ENCODE measurements at places on chromosomes 5 and 9.

GRCh38 chr9:85061969-85062368 lies 392.4 kb downstream of the NTRK2 start:
- no peak for DNase-seq

- DNase-seq, result peak; percentile 15
Observed at GRCh38 chr5:9624196-9624947, 5.8 kb downstream of the TAS2R1 start.

DNA sequence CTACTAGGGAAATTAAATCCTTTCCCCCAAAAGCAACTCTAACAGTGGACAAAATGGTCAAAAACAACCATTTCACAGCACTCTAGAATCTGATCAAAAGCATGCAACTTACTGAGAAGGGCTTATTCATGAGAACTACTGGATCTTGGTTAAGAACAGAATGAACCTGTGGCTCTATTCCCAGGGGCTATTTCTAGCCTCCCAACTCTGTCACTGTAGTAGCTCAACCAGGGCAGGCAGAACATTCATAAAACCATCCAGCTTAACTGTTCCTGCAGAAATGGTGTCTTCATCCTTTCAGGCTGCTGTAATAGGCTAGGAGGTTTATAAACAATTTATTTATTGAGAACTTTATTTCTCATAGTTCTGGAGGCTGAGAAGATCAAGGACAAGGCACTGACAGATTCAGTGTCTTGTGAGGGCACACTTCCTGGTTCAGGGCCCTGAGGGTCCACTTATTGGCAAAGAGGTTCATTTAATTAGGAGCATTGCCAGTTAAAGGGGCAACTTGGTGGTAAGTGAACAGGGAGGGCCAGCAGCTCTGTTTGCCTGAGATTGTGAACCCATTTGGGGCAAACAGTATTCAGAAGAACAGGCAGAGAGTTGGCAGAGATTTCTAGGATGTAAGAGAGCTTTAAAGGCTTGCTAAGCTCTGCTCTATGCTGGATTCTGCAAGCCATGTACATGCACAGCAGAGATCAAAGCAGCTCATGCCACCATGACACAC lies 238.5 kb upstream of the FBXL7 start:
- DNase-seq, result no peak

DNA sequence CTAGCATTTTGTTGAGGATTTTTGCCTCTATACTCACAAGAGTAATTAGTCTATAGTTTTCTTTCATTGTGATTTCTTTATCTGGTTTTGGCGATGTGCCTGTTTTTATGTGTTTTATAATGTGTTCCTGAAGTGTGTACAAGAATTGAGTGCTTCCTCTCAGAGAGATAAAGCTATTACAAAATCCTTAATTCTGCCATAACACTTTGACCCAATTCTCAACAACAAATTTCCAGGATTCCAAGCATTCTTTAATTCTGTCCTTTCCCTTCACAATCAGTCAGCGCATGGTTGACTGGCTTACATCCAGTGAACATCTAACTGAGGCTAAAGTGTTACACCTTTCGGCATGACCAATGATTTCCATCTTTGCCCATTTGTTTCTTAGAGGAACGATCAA lies 282.9 kb upstream of the MVB12B start:
- peak; percentile 4 for DNase-seq

- no peak for DNase-seq
Observed at GRCh38 chr9:70566066-70566465, 151.6 kb upstream of the KLF9 start.

GRCh38 chr9:124220946-124221451 lies 36.8 kb upstream of the NEK6 start:
- DNase-seq, result peak; percentile 46

DNA sequence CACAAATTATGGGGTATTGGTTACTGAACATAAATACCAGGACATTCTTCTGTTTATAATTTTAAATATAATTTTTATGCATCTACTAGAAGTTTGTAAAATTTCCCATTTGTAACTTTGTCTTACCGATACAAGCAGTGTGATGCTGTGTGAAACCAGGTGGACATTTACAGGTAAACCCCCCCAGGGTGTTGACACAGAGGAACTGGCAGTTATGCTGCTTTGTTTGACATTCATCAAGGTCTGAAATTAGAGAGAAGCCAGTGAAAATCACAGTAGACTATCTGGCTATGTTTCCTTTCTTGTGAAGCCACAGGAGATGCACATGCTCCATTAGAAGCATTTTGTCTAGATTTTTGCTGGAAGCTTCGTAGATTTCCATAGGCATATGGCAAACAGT lies 190.9 kb downstream of the SLC12A2 start:
- no peak for DNase-seq

DNA sequence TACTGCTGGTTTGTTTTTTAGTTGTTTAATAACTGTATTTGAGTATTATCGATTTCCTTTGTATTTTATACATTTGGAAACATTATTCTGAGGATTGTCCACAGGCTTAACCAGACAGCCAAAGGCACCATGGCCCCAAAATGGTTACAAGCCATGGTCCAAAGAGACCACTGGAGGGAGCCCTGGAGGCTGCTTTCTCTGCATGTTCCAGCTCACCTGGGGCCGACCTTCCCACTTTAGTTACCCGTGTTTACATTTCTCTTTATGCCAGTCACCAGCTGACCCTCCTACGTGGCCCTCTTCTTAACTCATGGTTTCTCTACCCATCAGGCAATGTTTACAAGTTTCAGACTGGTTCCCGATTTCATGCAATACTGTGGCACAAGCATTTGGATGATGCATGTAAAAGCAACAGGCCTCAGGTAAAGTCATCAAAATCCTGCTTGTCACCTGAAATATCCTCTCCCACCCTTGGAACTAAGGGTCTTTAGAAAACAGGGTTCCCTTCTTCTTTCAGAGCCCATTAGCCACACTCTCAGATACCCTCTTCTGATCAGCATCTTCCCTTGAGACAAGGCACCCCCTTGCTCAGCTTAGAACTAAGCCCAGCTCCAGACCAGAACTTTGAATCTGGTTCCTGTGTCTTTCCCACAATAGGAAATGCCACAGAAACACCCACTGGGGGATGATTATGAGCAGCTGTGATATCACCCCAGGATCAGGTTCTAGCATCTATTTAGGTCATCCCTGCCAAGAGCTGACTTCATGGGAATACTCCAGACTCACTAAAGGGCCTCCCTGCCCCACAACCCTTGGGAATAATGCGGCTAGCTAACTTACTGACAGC lies 49.9 kb upstream of the GARNL3 start:
- peak; percentile 72 for DNase-seq

GRCh38 chr5:144024545-144024944 lies 145.9 kb downstream of the YIPF5 start:
- peak; percentile 25 for DNase-seq

GRCh38 chr9:75231167-75231566 lies 142.9 kb downstream of the OSTF1 start:
- no peak for DNase-seq

- DNase-seq, result no peak
Observed at GRCh38 chr5:32090755-32091128, 83.4 kb downstream of the GOLPH3 start.

DNA sequence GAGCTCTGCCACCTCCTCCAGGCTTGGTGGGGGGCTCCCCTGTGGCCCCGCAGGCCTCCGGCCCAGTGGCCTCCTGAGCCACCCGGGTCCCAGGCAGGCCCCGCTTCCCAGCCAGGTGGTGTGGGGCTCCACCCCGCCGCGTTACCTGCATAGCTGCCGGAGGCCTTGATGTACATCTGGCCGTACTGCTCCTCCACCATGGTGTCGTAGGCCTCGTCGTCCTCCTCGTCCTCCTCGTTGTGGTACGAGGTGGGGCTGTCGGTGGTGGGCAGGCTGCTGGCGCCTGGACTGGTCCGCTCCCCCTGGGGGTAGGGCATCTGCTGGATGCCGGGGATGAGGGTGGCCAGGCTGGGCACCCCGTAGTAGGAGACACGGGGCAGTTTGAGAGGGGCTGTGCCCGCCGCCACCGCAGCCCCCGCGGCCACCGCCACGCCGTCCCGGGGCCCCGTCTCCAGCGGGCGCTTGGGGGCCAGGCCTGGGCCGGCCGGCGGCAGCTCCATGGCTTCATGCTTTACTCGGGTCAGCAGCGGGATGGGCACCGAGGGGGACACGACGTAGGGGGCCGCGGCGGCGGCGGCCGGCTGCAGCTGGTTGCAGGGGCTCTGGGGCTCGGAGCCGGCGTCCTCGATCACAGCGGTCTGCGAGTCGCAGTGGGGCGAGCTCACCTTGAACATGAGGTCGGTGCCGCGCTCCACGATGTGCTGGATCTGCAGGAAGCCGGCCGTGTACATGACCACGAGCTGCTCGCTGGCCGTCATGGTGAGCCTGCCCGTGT lies 45.4 kb downstream of the NACC2 start:
- no peak for DNase-seq

DNA sequence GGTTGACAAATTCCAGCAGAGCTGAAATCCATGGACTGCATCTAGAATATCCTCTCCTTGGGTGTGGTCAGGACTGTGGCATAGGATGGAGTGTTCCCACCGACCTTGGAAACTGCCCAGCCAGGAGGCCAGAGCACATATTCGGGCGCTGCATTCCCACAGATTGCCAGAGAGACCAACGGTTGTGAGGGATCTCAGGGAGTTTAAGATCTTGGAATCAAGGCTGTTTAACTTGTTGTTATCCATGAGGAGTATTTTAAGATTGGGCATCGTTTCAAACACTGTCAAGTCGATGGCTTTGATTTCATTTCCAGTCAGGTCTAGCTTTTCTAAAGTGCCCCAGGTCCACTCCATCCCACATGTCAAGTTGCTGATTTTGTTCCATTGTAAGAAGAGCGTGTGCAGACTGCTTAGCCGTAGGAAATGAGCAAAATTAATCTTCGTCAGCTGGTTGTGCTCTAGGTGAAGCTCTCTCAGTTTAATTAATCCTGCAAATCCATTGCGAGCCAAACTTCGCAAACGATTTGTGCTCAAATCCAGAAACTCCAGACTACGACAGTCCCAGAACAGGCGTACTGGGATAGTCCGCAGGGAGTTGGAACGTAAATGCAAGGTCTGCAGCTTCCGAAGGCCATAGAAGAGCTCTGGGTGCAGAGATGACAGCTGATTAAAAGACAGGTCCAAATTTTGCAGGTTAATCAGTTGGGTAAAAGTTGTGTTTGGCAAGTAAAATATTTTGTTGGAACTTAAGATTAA lies 1.5 kb downstream of the LRRTM2 start:
- no peak for DNase-seq
